Stimulated activated CD8-positive, alpha-beta memory T cell treated with anti-CD3 and anti-CD28 coated beads, Interleukin-2, amount 100 ng/mL, for 1 hour (primary cell): ENCODE measurements at places on chromosomes 12 and 14.

DNA sequence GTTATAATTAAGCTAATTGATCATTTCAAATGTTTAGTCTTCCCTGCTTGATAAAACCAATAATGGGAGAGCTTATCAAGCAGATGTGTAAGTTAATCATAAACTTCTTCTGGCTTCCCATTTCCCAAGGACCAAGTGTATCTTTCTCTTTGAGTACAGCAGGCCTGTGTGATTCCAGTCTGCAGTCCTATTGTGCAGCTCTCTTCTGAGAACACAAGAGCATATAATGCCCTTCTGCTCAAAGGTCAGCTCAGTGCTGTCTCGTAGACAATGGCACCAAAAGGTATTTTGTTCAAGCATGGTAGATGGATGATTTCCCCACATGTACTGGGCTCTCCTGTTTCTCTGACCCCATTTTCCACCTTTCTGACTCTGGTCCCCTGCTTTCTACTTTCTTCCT, 101.8 kb upstream of the DYRK2 start:
- DNase-seq = no peak

DNA sequence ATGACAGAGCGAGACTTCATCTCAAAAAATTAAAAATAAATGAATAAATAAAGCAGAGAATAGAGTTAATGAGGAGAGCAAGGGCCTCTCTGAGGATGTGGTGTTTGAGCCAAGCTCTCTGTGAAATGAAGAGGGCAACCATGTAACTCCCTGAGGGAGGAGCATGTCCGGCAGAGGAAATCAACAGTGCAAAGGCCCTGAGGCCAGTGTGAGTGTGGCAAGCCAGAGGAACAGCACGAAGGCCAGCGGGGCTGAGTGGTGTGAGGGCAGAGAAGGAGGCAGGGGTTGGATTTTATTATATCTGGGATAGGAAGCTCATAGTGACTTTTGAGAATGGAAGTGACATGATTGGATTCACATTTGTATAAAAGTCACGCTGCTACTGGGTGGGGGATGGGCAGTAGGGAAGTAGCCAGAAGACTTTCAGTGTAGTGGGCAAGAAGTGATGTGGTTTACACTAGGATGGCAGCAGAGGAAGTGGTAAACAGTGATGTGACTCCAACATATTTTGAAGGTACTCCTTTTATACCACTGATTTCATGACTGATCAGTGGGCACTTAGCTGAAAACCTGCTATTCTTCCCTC, 10.3 kb upstream of the LRP1-AS start:
- no peak for DNase-seq

DNA sequence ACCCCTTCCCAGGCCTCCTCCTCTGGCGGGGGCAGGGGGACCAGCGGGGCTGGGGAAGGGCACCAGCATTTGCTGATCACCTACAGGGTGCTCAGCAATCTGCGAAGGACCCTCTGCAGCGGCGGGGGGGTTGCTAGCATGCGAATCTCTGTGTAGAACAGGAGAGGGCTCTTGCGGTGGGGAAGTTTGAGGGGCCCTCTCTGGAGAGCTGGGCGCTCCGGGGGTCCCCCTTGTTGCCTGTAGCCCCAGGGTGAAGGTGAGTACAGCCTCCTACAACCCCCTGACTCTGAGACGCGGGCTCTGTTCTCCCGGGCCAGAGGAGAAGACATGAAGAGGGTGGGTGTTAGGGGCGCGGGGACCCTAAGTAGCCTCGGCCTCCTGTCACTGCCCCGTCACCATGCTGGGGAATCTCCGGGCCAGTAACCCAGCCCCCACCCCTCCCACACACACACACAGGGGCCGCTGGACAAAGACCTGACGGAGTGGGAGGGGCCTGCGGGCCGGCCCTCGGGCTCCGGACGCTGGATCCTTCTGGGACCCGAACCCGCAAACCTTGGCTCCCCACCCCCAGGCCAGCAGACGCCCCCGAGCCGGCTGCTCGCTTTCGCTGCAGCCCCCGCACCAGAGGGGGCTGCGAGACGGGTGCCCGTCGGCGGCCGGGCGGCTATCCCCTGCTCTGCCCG, 734 bp downstream of the FIGNL2 start:
- no peak for DNase-seq

- DNase-seq = no peak
Observed at GRCh38 chr12:101690544-101691098, 6.8 kb upstream of the CHPT1 start.

GRCh38 chr12:9106067-9106466, 9.7 kb downstream of the A2M start:
- DNase-seq = no peak

DNA sequence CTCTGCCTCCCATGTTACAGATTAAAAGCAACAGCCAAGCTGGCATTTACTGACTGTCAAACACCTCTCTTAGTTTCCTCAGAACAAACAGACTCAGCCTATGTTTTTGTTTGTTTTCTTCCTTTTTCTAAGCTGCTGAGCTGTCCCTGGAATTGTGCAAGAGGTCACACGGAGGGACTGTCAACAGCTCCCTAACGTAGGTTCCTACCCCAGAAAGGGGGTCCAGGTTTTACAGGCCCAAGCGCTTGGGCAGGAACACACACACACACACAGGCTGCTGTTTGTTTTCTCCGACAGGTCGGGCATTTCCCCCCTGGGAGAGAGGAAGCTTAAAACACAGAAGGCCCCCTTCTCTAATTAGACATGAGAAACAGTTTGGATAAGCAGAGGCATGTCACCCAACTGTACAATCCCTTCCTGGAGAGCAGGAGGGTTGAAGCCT, 739.6 kb upstream of the TBX3 start:
- DNase-seq = no peak

GRCh38 chr12:124848621-124849380, 14.9 kb downstream of the SCARB1 start:
- no peak for DNase-seq

- DNase-seq = no peak
Observed at GRCh38 chr12:45970391-45970790, 20.0 kb downstream of the SCAF11 start.

DNA sequence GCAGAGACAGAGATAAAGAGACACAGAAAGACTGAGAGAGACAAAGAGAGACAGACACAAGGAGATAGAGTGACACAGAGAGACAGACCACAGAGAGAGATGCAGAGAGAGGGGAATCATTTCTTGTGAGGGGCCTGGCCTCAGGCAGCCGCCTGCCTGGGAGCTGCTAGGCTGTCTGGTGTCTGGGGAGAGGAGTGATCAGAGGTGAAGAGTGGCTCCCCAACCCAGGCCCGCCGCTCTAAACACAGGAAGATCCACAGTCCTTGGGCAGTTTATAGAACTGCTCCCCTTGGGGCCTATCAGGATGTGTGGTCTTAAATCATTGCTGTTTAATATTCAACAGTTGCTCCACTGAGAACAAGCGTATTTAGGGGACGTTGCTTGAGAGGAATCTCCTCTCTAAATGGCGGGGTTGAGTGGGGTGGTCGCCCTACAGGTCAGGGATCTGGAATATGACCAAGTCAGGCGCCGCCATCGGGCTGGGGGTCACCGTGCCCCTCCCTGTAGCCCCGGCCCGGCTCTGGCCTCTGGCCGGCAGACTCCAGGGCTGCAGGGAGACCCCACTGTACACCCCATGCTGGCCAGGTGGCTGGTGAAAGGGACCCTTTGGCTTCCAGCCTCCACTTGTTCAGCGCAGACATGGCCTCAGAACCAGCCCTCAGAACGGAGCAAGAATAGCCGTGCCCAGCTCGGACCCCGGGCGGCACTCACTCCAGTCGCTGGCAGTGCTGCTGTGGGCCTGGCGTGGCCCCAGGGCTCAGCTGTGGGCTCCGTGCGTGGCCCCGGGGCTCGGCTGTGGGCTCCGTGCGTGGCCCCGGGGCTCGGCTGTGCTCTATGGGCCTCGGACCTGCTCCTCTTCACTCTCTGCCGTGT, 89.4 kb downstream of the GALNT9 start:
- no peak for DNase-seq

DNA sequence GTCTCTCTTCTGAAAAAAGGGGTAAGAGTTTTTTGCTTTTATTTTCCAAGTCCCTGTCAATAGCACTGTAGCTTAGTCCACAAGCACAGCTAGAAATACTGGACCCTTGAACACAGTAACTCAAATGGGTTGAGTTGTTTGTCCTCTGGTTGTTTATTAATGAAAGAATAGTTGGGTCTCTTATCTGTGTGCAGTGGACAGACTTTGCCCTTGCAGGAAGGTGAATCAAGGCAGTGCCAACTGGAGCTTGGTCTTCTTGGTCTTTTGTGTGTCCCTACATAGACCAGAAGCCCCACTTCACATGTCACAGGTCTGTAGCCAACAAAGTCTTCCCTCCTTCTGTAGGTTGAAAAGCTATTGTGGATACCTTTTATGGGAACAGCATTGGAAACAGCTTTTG, 322.0 kb downstream of the AACS start:
- DNase-seq = no peak

GRCh38 chr14:86124328-86124727, 594.4 kb downstream of the FLRT2 start:
- DNase-seq = no peak

GRCh38 chr12:92796650-92797049, 93.9 kb downstream of the PLEKHG7 start:
- no peak for DNase-seq

- no peak for DNase-seq
Observed at GRCh38 chr12:131176926-131177325, 223.2 kb downstream of the ADGRD1 start.

GRCh38 chr12:50825372-50825838, 17.3 kb upstream of the TMPRSS12 start:
- no peak for DNase-seq

DNA sequence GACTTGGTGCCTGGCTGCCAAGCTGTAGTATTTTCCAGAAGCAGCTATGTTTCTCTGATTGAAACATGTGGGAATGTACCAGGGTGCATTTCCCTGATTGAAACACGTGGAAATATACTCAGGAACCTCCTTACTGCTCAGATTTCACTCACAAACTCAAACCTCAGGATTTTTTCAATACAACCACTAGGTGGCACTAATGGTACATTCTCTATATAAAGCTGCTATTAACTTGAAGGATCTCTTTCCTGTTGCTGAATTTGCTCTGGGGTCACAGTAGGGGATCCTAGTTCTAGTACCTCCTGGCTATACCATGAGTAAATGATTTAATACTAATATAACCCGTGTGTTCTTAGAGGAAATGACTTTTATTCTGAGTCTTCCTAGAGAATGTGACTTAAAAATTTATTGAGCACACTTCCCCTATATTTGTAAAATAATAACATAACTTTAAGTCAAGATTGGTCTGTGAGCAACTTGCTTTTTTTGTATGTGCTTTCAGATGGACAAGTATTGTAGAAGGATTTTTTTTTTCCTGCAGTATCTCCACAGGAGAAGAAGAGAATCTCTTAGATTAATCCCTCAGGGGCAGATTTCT, 173.8 kb upstream of the MIS18BP1 start:
- no peak for DNase-seq

- no peak for DNase-seq
Observed at GRCh38 chr12:51293696-51294095, 23.5 kb upstream of the SMAGP start.

DNA sequence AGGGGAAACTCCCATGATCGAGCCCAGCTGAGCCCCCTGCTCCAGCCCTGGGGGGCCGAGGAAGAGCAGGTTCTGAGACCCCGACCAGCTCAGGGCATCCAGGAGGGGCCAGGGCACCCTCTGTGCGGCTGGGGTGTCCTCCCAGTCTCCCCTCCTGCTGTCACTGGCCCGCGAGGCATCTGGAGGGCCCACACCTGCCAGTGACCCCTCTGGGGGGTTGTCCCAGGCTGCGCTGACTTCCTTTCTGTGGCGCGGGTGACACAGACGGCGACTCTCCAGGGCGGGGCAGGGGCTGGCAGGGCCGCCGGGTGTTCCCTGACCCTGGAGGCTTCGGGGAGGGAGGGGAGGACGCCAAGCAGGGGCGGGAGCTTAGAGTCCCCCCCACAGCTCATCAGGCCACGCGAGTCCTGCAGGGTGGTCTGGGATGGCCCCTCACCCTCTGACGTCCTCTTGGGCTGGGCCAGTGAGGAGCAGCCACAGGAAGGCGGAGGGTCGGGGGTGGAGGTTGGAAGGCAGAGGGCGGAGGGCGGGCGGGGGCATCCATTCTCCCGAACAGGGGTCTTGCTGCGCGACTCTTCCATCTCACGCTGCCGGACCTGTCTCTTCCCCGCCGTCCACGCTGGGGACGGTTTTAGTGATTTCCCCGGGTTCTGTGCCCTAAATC, 38.6 kb upstream of the FBRSL1 start:
- no peak for DNase-seq

GRCh38 chr12:22691319-22691718, 66.3 kb downstream of the ETNK1 start:
- no peak for DNase-seq

DNA sequence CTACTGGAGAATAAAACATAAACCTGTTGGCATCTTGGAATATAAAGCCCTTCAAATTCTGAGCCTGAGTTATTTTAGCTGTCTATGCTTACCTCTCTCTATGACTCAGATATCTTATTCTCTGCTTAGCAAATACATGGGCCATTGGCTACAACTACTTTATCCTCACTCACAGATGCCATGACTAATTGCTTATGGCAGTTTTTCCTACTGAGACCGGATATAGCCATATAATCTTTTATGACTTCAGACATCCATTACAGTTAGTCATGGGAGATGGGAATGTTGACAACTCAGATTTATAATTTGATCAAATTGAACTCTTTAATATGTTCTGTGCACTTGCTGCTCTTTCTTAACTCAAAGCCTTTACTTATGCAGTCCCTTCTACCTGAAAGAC, 502.4 kb upstream of the ATP2B1 start:
- DNase-seq = no peak

DNA sequence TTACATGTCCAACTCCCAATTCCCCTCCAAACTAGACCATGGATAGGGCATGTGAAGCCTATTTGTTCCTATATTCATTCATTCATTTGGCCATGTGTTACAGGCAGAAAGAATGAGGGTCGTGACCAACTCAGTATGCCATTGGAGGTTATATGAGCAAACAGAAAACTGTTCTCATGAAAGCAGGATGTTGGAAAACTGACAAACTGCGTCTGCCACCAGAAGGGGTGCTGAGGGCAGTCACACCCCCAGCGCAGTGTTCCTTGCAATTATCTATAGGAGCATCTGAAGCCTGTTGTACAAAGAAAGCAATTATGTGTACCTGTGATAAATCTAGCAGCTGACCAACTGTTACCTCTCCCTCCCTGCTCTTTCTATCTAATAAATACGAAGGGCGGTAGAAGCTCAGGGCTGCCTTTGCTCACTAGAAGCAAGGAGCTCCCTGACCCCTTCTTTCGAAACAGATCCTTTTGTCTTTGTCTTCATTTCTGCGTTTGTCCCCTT, 21.1 kb downstream of the ENTPD5 start:
- no peak for DNase-seq

GRCh38 chr12:42590330-42590934, 886 bp upstream of the PRICKLE1 start:
- no peak for DNase-seq

- DNase-seq = no peak
Observed at GRCh38 chr12:93039062-93039461, 110.0 kb upstream of the EEA1 start.

DNA sequence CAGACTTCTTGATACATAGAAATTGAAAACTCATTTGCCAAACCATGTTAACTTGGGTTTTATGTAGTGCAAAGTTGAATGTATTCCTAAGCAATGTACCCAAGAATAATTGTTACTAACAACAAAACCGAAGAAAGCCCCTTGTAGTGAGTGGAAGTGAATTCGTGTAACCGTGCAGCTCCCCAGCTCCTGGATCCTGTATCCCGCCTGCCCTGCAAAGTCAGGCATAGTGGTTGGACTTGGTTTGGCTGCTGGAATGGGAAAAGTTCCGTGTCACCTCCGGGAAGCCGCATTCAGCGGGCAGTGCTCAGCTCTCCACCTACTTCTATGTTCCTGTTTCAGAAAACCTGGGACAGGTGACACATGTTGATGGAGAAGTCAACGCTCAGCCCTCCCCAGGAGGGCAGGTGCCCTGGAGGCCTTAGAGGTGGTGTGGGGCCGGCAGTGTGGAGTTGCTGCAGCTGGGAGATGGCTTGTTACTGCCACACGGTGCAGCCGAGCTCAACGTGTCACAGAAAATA, 29.2 kb upstream of the C14orf180 start:
- no peak for DNase-seq
